T-helper 2 cell (primary cell): ENCODE measurements at places on chromosomes 16 and 17.

- no peak for DNase-seq
Observed at GRCh38 chr17:29578626-29579485, 10.4 kb downstream of the TP53I13 start.

GRCh38 chr16:46621934-46622676, 926 bp upstream of the SHCBP1 start:
- no peak for DNase-seq

- DNase-seq, result no peak
Observed at GRCh38 chr17:77163001-77163400, 22.2 kb downstream of the SEC14L1 start.

DNA sequence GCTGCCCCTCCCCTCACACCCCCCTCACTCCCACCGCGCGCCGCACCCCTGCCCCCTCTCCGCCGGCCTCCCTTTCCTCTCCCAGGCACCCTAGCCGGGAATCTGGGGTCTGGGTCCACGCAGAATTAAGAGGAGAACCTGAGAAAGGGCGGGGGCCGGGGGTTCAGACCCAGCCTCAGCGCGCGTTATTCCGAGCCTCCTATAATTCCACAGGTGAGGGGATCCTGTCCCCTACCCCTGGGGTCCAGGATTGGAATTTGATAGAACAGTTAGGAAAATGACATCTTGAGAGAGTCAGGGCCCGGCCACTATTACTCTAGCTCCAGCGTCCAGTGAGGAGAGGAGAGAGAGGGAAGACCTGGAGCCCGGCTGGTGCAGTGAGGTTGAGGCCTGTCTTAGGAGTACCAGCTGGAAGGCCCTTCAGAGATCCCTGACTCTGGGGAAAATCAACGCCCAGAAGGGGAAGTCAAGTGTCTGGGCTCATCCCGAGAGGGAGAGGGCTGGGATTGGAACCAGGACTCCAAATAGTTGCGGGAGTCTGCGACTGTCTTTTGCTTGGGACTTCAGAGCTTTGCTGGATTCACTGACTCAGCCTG, 17.3 kb downstream of the GRB7 start:
- no peak for DNase-seq

- no peak for DNase-seq
Observed at GRCh38 chr16:17836868-17837602, 366.3 kb upstream of the XYLT1 start.

GRCh38 chr17:59027750-59028149, 78.9 kb downstream of the TRIM37 start:
- no peak for DNase-seq

GRCh38 chr17:57691939-57692338, 53.2 kb downstream of the CCDC182 start:
- DNase-seq, result no peak

- no peak for DNase-seq
Observed at GRCh38 chr17:16495980-16496819, 4.2 kb upstream of the LRRC75A start.

DNA sequence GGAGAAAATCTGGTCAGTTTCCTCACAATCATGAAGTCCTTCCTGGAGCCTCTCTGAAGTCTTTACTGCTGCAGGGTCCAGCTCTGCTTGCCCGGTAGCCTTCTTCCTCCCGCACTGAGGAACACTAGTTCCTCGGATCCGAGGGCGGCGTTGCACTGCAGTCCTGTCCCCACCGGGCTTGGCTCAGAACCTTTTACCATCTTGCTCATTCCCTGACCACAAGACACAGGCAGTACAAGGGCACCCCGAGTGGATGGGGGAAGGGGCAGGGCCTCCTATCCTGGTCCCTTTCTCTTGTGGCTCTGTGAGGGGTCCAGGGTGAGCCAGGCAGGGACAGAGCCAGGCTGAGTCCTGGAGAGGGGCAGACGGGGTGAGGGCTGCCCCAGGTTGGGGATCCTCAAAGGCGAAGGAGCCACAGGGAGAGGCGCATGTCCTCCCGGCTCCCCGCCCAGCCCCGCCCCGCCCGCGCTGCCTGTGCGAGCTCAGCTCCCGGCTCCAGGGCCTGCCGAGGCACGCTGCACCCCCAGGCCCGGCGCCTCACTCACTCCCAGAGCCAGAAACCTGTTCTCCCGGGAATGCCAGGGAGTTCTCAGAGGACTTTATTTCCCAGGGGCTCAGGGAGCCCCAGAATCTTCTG, 1.5 kb downstream of the FOXN1 start:
- DNase-seq, result no peak

DNA sequence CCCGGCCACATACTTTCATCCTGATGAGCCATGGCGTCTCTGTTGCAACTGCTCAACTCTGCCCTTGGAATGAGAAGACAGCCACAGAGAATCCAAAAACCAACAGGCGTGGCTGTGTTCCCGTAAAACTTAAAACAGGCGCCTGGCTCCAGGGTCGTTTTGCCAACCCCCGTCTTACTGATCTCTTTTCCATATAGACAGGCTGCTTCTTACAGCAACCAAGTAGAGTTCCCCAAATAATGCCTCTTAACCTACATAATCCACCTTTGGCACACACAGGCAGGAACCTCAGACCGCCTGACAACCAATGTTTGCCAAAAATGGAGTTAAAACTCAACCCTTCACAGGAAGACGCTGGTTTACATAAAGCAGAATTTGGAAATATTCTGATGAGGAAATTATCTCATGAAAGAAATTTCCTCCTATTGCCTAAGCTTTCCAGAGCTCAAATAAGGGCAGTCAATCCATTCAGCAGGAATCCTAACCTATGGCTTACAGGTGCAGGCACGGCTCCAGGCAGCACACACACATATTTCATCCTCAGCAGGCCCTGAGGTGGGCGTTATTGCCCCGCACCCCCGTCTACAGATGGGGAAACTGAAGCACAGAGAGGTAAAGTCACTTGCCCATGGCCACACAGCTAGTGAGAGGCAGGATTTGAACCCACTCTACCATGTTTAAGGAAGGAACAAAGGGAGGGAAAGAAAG, 35.8 kb downstream of the LITAF start:
- no peak for DNase-seq

GRCh38 chr17:55283256-55283965, 18.7 kb downstream of the HLF start:
- no peak for DNase-seq

DNA sequence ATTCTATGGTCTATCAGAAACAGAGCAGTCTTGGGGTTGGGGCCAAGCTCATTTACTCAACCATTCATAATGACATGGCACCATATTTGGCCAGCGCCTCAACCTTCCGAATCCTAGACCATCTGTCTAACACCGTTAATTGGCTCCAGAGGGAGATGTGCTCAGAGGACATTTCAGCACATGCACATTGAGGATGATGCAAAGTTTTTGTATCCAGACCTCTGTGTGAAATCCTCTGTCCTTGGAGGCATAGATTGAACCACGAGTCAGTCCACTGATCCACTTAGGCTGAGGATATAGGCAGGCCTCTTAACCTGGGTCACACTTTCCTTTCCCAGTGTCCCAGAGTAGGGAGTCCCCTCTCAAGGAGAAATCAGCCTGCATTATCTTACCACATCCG, 85.5 kb downstream of the SHISA6 start:
- no peak for DNase-seq

DNA sequence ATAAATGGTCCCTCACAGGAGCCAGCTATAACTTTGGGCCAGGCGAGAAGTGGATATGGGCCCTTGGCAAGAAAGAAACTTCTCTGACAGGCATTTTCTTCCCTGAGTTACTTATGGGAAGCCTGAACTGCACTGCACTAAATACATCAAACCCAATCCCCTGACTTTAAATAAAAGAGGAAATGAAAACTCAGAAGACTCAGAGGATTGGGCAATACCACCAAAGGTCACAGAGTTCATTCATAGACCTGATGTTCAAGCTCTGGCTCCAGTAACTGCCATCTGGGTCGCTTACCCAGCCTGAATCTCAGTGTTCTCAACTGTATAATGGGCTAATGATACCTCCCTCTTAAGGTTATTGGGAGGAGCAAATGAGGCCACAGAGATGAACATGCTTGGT, 815 bp downstream of the KRT35 start:
- no peak for DNase-seq

DNA sequence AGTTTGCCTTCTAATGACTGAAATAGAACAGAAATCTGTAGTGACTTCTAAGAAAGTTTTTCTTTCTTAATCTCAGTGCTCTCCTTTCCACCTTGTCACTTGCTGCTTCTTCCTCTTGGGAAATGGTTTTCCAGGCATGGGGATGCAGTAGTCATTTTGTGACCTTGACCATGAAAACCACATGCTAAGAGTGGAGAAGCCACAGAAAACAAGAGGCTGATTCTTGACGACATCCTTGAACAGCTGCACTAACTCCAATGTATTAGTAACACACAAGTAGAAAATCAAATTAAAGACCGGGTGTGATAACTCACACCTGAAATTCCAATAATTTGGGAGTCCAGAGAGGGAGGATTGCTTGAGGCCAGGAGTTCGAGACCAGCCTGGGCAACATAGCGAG, 15.5 kb upstream of the USP31 start:
- DNase-seq, result no peak

DNA sequence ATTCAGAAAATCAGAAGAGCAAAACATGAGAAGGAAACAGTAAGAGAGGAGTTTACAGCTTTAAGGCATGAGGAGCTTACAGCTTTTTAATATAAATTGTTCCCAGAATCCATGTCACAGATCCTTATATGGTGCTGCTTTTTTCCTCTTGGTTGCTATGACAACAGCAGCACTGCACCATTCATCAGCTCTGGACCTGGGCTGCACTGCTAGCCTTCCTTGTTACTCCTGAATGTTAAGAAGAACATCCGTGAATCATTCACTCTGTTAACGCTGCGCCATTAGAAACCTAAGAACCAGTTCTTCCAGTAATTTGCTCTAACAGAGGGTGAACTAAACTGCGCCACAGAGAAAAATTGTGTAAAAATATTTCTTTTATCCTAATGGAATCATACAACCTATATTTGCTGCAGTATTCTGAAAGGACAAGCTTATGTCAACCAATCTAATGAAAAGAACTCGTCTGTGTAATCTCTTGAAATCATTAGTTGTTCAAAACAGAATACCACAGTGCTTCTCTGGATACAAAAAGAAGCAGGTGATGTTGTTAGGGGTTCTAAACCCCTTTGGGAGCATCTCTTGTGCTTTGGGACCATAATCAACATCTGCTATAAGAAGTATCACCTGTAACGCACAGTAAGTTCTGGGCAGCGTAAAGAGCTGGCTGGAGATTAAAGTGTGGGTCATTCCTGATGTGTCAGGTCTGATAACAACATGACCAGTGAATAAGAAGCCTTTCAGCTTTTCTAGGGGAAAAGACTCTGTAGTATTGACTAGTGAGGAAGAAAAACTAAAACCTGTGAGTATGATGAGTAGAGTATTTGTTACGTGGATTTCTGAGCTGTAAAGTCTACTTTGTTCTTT, 151.2 kb downstream of the TANC2 start:
- no peak for DNase-seq

DNA sequence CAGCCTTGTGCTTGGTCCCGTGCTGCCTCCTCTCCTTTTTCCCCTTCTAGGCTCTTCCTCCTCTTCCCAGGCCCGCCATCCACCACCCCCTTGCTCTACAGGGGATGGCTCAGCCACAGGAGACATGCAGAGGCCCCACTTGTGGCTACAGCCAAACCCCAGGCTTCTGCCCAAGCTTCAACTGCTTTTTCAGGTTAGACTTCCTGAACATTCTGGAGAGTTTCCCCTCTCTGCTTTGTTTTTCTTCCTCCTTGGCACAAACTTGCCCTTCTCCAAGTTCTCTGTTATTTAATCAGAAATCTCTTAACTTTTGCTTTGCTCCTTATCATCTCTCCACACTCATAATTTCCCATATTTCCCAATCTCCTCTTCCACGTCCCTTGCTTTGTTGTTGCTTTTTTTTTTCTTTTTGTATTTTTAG, 18.3 kb upstream of the HAS3 start:
- peak; percentile 34 for DNase-seq

DNA sequence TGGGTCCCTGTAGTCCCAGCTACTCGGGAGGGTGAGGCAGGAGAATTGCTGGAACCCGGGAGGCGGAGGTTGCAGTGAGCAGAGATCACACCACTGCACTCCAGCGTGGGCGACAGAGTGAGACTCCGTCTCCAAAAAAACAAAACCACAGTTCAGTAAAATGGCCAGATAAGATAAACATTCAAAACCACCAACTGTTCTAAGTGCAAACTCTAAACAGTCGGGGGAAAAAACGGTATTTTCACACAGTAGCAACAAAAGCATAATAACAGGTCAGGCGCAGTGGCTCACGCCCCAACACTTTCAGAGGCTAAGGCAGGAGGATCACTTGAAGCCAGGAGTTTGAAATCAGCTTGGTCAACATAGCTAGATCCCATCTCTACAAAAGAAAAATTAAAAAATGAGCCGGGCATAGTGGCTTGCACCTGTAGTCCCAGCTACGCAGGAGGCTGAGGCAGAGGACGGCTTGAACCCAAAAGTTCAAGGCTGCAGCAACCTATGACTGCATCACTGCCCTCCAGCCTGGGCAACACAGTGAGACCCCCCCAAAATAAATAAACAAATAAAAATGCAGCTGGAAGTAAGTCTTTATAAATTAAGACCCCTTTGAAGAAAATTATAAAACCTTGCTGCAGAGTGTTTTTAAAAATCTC, 10.8 kb upstream of the HASPIN start:
- DNase-seq, result no peak

DNA sequence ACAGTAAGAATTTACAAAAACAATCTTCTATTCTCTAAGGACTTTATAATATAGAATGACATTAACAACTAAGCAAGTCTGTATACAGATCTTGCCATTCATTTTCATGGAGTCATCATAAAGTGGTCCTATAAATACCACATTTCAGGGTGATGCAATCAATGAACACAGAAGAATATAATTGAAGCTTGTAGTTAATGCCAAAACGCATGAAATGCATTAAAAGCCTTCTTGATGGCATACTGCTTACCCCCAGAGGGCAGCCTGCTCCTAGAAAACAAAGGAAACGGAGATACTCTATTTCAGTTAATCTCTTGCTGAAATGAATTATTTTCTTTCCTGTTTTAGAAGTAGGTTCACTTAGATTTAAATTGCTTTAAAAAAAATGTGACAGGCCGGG, 45.2 kb upstream of the STAC2 start:
- no peak for DNase-seq

- DNase-seq, result no peak
Observed at GRCh38 chr17:12726131-12726530, 60.4 kb downstream of the MYOCD start.

DNA sequence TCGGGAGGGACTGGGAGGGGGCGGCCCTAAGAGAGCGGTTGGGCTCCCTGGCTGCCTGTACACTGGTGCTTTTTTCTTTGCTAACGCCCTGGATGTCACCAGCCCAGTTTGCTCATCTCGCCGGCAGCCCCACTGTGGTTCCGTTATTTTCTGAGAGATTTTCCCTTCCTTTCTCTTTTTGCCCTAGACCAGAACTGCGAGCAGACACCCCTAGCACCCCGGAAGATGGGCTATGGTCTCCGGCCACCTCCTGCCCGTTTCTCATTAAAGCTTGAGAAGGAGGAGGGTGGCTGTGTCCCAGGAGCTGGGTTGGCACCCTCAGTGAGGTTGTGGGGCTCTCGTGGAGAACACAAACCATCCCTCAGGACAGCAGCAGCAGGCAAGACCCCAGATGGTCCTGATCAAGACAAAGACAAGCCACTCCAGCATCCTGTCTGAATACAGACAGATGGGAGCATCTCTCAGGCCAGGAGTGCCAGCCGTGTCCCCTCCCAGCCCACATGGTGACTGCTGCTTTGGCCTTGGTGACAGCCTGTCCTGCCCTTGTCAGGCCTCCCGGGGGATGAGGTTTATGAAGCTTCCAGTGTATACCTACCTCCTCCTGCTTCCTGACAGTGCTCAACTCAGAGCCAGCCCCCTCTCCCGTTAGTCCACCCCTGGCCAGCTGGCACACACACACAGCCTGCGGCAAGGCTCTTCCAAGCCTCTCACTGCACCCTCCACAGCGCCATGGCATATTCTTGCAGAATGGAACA, 77.2 kb downstream of the KCNJ12 start:
- no peak for DNase-seq

- no peak for DNase-seq
Observed at GRCh38 chr16:87974178-87974577, 22.9 kb downstream of the BANP start.
